Stimulated activated CD4-positive, alpha-beta T cell treated with anti-CD3 and anti-CD28 coated beads, TNF-alpha, amount 100 ng/mL, for 1 hour (primary cell): ENCODE measurements at places on chromosomes 5 and 9.

GRCh38 chr9:126125577-126125976 is 201.1 kb upstream of the MVB12B start:
- DNase-seq: no peak

DNA sequence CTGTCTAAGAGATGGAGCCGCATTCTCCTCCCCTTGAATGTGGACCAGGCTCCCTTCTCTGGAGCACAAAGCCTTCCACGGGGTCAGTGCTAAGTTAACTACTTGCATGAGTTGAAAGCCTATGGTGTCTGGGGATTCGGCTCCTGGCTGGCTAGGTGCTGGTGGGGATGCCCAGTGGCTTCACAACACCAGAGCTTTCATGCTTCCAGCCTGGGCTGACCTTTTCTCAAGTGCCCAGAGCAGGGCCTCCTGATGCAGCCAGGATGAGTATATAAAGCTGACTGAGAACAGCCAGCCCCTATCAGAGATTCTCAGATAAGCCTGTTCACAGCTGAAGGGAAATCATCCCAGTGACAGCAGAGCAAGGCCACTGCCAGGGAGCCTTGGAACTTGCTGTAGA is 11.8 kb downstream of the GALNT12 start:
- no peak for DNase-seq

DNA sequence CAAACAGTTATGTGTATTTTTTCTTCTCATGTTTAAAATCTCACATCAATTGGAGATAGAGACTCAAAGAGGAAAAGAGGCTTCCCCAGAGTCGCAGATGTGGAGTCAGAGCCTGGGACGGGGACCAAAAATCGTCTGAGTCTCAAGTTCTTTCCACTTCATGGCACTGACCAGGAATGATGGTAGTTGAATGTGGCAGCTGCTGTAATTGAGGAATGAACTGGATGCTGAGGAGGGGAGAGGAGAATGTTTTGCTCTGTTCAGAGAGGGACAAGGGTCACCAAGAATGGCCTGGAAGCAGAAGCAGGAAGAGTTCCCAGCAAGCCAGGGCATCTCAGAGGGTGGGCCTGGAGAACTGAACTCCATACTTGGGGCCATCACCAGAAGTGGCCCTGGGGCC is 103.9 kb downstream of the NSG2 start:
- no peak for DNase-seq

GRCh38 chr5:172571413-172571812 is 69.7 kb upstream of the NEURL1B start:
- DNase-seq: no peak

DNA sequence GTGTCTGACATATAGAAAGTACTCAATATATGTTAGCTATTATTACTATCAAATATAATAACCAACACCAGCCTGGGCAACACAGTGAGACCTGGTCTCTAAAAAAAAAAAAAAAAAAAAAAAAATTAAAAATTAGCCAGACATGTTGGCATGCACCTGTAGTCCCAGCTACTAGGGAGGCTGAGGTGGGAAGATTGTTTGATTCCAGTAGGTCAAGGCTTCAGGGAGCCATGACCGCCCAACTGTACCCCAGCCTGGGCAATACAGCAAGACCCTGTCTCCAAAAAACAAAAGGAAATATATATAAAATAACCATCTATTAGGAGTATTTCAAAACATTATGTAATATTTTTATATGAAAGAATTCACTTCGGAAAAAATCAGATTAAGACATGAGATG is 40.6 kb downstream of the CLINT1 start:
- no peak for DNase-seq

DNA sequence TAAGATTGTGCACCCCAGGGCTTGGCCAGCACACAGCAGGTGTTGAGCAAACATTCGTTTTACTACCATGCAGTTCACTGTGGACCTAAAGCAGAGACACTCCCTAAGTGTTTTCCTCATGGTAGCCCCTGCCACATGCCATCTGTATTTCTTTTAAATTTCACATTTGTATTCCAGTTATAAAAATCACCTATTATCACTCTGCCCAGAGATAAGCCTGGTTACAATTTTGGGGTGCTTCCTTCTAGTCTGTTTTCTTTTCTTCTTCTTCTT is 10.9 kb upstream of the FIBCD1 start:
- DNase-seq: no peak

GRCh38 chr5:179378441-179379271 is 33.4 kb upstream of the ADAMTS2 start:
- DNase-seq: no peak

GRCh38 chr5:124210111-124210910 is 536.1 kb downstream of the ZNF608 start:
- DNase-seq: no peak

DNA sequence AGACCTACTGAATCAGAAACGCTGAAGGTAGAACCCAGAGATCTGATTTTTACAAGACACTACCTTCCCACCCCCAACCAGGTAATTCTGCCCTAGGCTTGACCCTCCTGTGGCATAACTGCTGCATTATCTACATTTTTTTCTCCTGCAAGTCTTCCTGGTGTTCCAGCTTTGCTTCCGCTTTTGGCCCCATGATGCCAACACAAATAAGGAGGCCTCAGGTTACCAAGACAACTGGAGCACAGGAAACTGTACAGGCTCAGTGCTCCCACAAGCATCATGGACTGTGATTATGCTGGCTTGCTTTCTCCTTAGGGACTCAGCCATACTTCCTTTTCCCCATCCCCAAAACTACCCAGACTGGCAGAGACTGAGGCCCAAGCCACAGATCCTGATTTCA is 6.6 kb upstream of the MSMP start:
- DNase-seq: no peak

DNA sequence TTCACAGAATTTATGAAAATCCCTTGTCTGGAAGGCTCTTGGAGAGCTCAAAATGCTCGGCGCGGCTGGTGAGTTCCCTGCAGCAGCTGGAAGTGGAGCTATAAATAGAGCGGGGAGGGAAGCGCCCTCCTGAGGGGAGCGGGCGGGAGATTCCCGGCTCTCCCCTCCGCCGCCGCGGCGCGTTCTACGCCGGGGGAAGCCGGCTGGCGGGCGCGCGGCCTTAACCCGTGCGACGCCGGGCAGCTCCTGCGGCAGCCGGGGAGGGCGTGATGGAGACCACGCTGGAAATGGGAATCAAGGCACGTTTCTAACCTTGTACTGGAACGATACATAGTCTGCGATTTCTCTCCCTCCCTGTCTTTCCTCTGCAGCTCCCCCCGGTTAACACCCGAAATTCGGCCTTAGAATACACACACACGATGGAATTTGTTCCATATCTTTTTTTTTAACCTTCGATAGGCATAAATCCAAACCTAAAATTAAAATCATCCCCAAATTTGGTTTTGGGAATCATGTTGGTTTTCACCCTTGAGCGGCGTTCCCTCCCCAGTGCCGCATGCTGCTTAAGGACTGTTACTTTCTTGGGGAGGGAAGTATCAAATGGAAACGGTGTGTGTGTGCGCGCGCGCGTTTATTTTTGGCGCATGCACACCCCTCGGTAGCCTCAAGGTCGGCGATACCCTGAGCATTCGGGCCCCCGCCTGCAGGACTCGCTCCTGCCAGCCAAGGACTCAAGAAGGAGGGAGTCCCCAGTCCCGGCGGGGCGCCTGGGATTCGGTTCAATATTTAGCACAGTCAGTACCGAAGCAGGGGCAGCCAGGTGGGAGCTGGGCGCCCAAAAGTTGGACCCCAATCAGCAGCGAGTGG is 306.3 kb upstream of the KCNN2 start:
- DNase-seq: no peak

- DNase-seq: no peak
Observed at GRCh38 chr5:133714161-133714915, 102.0 kb upstream of the FSTL4 start.

DNA sequence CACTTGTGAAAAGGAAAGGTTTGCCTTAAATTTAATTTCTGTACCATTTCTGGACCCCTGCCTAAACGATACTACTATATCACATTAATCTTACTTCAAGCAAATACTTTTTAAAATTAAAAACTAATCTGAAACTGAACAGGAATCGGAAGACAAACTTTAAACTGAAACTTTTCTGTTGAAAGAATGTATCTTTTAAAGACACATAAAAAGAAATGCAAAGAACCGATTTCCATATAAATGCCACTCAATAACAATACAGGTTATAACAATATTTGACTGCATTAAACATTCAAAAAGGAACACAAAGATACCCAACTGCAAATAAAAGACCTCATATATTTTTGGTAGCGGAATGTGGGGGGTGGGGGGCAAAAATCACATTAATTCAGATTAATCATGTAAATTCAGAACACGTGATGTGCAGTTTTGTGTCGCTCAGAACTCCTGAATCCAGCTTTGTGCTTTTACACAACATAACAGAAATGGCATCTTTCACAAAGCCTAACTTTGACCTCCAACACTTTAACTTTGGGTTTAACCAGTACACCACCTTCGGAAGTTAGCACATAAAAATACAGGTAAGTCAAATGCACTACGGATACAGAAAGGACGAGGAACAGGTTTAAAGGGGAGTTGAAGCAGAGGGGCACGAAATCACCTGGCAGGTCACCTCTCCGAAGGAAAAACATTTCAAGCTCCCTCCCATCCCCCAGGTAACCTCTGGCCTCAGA is 925 bp downstream of the LIFR start:
- no peak for DNase-seq

GRCh38 chr5:173802670-173803165 is 85.4 kb upstream of the CPEB4 start:
- DNase-seq: no peak

GRCh38 chr5:372996-373709 is 51.6 kb downstream of the AHRR start:
- no peak for DNase-seq

DNA sequence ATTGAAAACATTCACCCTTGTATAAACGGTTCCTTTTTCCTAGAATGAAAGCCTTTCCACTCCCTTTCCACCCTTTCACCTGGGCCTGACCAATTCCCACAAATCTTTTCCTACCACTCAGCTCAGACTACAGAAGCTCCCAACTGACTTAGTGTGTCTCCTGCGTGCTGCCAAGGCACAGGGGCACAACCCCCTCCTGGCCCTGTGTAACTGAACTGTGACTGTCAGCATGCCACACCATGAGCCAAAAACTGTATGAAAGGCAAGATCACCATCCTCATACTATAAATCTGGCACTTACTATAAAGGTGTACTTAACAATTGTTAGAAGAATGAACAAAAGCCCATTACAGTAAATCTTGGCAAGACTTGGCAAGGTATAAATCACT is 11.5 kb downstream of the NOL8 start:
- no peak for DNase-seq

DNA sequence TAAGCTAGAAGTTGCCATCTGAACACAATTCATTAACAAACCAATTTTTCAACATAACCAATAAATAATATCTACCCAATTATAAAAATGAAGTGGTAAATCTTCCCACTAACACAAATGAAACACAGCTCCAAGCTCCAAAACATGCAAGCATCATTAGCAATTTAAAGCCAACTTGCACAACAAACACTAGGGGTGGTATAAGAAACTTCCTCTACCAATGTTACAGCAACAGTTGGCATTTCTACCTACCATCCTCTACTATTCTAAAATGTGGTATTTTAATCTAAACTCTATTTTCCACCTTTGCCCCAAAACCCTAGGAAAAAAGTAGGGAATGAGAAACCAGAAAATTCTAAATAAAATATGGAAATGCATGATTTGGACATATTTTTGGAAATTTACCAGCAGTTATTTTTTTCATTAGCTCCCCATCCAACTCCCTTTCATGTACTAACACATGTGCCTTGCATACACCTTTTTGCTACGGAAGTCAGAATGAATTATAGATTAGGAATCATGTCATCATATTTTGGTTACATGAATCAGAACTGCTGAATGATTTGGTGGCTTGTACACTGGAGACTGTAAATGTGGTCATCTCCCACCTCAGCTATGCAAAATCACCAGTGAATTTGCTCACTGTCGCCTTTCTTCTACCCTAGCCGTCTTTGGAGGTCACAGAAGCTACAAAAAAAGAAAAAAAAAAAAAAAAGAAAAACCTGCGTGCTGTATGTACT is 4.1 kb downstream of the NR6A1 start:
- DNase-seq: no peak

DNA sequence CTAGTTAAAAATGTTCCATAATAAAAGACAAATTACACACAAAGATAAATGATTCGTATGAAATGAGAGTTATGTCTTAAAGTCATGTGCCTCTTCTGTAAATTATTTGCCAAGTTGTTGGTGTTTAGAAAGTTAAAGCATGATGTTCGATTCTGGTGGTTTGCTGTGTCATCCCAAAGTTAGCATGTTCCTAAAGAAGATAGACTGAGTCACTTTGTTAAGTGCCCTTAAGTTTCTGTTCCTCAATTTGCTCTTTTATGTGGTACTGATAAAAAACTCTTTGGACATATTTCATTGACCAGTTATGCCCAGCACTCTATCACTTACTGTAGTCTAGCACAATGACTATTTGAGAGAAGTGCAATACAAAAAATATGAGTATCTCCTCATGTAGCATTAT is 366.9 kb upstream of the ZNF608 start:
- DNase-seq: no peak

DNA sequence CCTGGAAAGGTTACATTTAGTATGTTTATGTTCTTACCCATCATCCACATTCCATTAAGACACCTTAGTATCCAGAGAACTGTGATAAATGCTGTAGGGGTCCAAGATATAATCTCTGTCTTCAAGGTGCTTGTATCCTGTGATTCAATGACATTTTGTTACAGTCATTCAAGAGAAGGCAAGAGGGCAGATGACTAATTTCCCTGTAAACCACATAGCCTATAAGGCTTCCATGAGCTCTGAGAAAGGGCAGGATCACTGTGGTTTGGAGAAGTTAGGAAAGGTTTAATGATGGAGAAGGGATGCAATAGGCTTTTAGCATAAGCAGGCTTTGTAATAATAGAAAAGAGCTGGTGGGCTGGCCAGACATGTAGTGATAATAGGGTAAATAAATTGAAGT is 40.0 kb downstream of the PAPPA start:
- no peak for DNase-seq

DNA sequence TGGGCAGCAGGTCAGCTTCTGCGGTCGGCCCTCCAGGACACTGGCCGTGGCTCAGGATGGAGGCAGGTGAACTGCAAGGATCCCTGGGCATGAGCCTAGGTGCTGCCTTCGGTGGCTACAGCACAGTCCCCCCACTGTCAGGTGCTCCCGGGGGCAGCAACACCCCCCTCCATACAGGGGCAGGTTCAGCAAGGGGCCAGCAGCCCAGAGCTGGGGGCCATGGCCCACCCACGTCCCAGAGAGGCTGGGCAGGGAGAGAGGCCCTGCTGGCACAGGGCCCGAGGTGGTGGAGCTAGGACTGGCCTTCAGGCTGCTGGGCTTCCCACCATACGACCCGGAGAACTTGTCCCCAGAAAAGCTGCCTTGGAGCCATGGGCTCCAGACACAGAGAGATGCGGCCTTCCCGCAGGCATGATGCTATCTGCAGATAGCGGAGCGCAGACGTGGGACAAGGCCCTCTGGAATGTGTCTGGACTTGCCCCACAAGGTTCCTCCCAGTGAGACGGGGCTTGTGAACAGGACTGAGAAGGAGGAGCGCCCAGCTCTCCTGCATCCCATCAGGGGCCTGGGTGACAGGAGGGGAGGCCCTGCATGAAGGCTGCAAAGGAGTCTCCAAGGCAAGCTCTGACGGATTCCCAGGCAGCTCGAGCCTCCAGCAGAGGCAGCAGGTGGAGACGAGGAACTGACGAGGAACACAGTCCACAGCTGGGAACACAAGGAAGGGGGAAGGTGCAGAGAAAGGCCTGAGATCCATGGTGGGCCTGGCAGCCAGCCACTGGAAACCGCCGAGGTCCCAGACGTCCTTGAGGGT is 111.1 kb downstream of the VAV2 start:
- no peak for DNase-seq

- no peak for DNase-seq
Observed at GRCh38 chr9:21974343-21974721, 19.9 kb downstream of the CDKN2A start.

GRCh38 chr9:121289772-121290370 is 21.9 kb downstream of the GSN start:
- no peak for DNase-seq

GRCh38 chr5:74581988-74582365 is 58.6 kb downstream of the ENC1 start:
- no peak for DNase-seq
